Immature natural killer cell (primary cell): ENCODE measurements at places on chromosomes 13 and 19. TPM values are rescaled to one million over a fixed set of nuclear protein-coding genes. Genes with fewer than 3 reads are reported as not detected.
A peak's percentile ranks its signal among the peaks of the same experiment; 100 is the strongest.

Gene LAIR1
- polyA plus RNA-seq: 86.9 TPM

Gene ZNF580
- 9.6 TPM for polyA plus RNA-seq

GRCh38 chr19:38990949-38991697, 15.6 kb upstream of the FBXO17 start:
- DNase-seq: no peak

- no peak for DNase-seq
These were observed 6.8 kb downstream of the LSM14A start for GRCh38 chr19:34179066-34179465.

- no peak for DNase-seq
These were observed 451.1 kb downstream of the FOXO1 start for GRCh38 chr13:40215311-40215710.

DNA sequence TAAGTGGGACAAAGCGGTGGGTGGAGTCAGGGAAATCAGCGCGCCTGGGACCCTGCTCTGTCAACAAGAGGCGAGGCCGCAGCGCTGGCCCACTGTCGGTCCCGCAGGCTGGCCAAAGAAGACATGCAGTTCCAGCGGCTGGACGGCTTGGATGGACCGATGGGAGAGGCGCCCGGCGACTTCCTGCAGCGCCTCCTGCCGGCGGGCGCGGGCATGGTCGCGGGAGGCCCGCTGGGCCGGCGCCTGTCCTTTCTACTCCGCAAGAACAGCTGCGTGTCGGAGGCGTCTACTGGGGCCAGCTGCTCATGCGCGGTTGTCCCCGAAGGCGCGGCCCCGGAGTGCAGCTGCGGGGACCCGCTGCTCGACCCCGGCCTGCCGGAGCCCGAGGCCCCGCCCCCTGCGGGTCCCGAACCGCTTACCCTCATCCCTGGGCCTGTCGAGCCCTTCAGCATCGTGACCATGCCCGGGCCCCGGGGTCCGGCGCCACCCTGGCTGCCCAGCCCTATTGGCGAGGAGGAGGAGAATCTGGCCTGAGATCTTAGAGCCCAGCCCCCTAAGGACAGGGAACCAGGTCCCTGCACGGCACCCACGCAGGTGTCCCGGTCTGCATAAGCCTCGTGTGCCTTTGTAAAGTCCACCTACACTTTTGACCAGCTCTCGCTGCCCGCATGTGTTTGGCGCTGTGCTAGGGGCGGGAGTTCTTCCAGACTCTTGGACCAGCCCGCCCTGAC, 6.1 kb downstream of the BEST2 start:
- peak; percentile 60 for DNase-seq
